NCI-H2029 (cell line): ENCODE measurements at places on chromosomes 6 and 20.

DNA sequence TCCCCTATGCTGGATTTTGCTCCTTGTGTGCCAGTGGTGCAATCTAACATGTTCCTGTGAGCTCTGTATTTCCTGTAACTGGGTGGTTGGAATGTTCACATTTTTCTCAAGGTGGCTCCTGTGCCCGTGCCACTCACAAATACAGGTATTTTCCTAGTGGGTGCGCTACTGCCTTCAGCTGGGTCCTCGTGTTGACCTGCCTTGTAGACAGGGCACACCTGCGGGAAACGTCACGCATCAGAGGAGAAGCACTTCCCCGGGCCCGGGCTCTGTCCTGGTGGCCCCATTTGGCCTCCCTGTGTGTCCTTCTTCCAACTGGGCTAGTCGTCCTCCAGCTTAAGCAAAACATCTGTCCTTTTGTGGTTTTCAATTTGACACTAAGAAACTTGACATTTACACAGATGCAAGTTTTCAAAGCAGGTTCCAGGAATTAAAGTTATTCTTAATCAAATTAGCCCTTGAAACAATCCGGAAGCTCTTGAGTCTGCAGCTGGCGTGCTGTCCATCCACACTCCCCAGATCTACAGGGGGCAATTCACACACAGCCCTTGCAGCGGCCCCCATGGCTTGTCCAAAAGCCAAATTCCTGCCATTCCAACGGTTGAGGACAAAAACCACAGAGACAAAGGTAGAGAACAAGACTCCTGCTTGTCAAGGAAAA, 275.1 kb downstream of the CDC5L start:
- DNase-seq: no peak

DNA sequence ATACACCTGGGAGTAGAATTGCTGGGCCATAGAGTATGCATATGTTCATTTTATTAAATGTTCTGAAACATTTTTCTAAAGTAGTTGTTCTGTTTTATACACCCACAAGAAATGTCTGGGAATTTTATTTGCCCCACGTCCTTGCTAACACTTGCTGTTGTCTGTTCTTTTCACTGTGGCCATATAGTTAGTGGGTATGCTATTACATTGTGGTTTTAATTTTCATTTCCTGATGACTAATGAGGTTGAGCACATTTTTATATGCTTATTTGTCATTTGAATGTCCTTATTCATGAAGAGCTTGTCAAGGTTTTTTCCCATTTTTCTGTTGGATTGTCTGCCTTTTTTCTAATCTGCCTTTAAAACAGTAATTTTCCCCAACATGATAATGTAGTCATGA, 41.5 kb upstream of the TGM3 start:
- no peak for DNase-seq

GRCh38 chr20:3238616-3239025, 369 bp downstream of the SLC4A11 start:
- peak; percentile 40 for DNase-seq

- no peak for DNase-seq
Observed at GRCh38 chr6:117495869-117496268, 13.4 kb downstream of the DCBLD1 start.

DNA sequence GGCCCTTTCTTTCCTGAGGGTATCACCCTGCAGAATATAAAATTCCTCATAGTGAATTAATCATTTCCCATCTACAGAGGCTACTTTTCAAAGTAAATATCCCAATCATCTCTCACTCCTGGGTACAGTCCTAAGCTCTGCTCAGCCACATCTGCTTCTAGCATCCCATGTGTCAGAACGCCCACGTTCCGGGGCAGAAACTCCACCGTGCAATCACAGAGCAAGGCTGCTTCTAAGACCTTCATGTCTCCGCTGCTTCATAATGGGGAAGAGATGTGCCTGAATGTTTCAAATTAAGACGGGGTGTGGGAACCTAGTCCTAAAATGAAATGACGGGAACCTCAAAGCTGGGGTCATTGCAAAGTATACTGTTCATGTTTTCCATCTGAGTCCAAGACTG, 208.8 kb upstream of the GMDS start:
- DNase-seq: no peak

- DNase-seq: no peak
Observed at GRCh38 chr20:23125625-23126191, 39.6 kb upstream of the CD93 start.

DNA sequence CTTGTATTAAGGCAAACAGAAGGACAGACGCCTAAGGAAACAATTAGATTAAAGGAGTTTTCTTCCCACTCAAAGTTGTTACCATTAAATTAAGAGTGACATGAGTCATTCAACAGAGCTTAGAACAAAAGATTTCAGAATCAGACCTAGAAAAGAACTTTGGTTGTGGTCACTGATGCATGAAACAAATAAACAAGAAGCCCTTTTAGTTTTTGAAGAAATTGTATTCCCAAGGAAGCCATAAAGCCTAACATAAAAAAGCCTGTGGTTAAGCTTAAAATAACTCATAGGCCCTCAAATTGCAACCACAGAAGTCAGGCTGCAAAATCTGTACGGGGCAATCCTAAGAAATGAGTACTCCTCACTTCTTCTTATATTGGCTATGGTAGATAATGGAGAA, 17.9 kb upstream of the TRIM26 start:
- DNase-seq: no peak

DNA sequence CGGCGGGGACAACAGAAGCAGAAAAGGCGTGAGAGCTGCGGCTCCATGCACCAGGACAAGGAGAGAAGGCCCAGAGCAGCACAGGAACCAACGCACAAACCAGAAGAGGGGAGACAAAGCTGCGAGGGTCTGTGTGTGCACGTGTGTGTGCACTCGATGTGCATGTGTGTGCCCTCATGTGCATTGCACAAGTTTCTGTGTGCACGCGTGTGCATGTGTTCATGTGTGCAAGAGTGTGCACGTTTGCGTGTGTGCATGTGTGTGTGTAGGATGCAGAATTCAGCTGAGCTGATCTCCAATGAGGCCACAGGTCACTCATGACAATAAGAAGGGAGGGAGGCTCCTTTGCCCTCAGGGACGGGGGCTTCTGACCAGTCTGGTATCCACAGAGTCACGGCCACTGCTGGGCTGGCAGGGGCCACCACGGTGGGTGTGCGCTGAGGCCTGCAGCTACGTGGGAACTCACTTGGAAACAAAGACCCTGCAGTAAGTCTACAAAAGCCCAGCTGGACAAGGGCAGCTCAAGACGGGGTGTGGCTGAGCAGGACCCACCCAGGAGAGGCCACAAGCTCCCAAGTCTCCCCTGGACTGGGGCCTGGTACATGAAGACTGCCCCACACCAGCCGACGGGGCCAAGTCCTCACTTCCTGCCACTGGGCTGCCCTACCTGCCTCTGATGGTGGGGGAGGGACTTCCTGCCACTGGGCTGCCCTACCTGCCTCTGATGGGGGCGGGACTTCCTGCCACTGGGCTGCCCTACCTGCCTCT, 48.1 kb upstream of the CHRNA4 start:
- DNase-seq: no peak

DNA sequence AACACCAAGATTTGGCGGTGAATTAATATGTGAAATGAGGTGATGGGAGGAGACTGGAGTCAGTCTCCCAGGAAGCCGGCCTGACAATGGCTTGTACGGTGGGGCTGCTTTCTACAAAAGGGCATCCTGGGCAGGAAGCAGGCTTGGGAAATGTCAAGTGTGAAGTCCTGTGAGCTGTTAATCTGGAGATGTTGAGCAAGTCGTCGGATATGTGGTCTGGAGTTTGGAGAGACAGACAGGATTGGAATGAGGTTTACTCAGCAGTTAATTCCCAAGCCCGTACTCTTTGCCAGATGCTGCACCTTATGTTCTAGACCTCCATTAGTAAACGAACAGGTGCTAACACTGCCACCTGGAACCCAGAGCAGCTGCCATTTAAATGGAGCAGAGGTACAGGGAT, 107.7 kb upstream of the FOXC1 start:
- DNase-seq: no peak

- DNase-seq: no peak
Observed at GRCh38 chr20:53847139-53847836, 223.1 kb downstream of the BCAS1 start.

DNA sequence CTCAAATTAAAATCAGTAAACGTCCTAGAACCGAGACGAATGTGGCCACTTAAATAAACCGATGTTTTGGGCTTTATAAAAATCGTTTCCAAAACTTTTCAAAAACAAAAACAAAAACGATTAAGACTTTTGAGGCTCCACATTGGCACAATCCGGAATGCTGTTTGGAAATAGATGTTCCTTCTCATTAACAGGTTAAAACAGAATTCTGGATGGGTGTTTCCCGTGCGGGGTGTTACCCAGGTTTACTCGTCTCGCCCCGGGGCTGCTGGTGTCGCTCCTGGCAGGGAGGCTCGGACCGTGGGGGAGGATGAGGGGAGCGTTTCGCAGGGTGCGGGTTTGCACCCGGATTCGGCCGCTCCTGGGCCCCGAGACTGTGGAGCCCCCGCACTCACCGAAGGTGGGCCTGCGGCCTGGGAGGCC, 1.2 kb downstream of the GATA5 start:
- DNase-seq: no peak

- no peak for DNase-seq
Observed at GRCh38 chr6:7691021-7691420, 34.9 kb upstream of the BMP6 start.

GRCh38 chr6:34028691-34029360, 117.1 kb downstream of the GRM4 start:
- no peak for DNase-seq

- no peak for DNase-seq
Observed at GRCh38 chr6:68740828-68741500, 105.9 kb downstream of the ADGRB3 start.

DNA sequence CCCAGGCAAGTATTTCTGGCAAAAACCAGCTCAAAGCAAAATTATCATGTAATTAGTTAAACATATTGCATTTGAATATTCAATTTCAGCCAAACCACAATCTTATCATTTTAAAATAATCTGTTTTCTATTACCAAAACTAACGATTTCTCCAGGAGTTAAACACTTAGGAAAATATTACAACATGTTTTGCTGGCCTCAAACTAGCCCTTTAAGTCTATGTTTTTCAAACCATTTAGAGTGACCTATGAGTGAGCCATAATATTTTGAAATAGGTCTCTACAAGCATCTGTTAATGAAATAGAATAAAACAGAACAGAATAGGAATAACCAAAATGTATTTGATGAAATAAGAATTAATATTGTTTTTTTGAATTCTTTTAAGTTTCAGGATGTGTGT, 370.9 kb downstream of the COL12A1 start:
- no peak for DNase-seq

DNA sequence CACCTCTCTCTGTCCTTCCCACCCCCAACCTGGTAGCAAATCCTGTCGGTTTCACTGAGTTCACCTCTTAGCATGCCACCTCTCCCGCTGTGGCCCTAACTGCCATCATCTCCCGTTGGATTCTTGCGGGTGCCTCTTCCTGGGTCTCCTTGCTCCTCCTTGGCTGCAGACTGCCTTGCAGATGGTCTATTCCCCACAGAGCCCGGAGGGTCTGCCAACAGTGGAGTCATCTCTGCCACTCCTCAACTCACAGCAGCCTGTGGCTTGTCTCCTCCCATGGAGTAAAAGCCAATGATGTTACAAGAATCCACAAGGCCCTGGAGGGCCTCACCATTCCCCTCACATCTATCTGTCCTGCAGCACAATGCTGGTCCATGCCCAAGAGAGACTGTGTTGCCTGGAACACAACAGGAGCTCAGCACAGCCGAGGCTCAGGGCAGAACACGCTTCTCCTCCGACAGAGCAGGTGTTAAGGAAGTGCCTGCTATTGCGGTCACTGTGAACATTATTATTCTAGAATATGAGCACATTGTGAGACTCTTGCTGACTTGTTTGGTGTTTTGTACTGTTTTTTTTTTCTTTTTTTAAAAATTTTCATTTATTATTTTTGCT, 241.8 kb upstream of the SULF2 start:
- DNase-seq: no peak

DNA sequence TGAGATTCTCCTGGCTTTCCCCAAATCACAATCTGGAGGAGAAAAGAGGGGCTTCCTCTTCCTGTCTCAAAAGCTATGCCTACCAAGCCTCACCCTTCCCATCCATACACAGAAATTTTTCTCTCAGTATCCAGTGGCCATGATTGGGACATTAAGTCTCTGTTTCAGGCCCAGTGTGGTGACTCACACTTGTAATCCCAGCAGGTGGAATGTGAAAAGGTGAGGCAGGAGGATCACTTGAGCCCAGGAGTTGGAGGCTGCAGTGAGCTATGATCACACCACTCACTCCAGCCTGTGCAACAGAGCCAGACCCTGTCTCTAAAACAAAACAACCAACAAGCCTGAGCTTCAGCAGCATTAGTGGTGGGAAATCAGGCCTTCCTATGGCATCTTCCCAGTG, 210.0 kb downstream of the OGFRL1 start:
- DNase-seq: no peak

- DNase-seq: peak; percentile 16
Observed at GRCh38 chr6:159979136-159979874, 10.4 kb downstream of the IGF2R start.

DNA sequence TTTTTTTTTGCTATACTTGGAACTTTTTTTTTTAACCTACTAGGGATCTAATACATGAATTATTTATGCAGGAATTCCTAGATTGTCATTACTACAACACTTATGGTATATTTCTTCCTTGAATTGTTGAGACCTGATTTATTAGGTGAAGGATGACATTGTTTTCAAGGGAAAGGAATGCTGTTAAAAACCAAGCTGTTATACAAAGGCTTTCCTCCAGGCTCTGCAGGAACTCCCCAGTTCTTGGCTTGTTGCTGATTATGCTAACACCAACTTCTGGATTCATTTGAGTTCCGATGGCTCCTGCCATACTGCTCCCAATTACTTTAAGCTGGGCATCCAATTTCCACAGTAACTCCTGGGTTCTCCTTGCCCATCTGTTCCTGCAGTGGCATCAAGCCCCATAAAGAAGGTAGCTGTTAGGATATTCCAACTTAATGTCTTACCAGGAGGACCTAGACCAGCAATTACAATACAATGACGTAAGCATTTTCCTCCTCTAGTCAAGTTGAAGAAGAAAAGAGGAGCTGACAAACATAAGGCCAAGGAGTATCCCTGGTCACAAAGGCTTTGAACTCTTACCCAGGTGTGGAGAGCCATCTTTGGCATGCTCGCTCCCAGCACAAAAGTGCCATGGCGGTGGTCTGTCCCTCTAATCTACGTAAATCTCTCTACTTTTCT, 215.9 kb upstream of the AGPAT4 start:
- no peak for DNase-seq

DNA sequence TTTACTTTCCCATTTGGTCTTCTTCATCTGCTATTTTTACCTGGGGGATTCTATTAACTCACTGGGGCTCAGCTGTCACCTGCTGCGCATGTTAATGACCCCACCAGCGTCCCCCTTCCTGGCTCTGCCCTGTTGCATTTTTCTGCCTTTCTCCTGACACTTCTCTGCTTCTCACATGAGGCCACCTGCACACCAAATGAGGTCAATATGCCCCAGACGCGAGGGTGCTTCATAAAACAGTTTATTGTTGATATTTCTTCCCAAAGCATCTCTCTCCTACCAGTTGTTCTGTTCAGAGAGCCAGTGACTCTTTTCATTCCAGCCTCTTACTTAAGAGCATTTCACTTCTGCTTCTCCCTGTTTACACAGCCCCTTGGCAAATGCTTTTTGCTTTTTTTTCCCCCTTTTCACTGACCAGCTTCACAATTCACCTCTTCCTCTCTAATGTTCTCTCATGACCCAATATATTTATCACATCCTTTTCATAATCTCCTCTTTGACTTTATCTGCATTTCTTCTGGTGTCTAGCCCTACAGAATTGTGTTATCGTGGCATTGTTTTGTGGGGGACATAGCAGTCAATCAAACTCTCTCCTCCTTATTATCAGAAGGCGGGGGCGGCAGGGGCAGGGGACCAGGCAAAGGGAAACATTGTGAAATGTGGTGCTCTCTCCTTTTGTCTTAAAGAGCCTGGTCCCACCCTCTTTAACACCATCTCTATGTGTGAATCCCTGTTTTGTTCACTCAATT, 545.8 kb upstream of the CITED2 start:
- no peak for DNase-seq
